SK-MEL-5 (cell line): ENCODE measurements at places on chromosomes 12 and 14.

DNA sequence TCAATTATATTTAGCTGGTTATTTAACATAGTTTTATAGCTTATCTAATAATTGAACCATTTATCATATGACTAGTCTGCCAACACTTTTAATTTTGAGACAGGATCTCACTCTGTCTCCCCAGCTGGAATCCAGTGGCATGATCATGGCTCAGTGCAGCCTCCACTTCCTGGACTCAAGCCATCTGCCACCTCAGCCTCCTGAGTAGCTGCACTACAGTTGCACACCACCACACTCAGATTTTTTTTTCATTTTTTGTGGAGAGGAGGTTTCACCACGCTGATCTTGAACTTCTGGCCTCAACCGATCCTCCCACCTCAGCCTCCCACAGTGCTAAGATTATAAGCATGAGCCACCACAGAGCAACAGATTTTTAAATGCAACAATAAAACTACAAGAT lies 151.4 kb upstream of the MDGA2 start:
- no peak for DNase-seq

DNA sequence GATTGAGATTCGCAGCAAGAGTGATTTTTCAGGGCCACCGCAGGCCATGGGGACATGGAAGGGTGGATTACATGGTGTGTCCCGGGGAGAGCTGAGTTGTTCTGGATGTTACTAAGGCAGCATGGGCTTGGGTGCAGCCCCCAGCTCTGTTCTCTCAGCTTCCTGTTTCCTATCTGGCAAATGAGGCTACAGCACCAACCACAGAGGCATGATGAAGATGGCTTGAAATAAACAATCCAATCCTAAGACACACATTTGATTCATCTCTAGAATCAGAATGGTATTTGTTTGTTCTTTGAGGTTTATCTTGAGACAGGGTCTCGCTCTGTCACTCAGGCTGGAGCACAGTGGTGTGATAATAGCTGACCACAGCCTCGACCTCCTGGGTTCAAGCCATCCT lies 21.6 kb downstream of the GLTP start:
- no peak for DNase-seq

- no peak for DNase-seq
These were observed 291.7 kb downstream of the C12orf75 start for GRCh38 chr12:105622220-105622619.

GRCh38 chr12:100951756-100952155 lies 157.2 kb downstream of the ANO4 start:
- peak; percentile 49 for DNase-seq

GRCh38 chr12:117120787-117121186 lies 21.6 kb upstream of the TESC start:
- DNase-seq = no peak

GRCh38 chr12:31525496-31526157 lies 65.3 kb downstream of the DENND5B start:
- DNase-seq = no peak

GRCh38 chr14:68672609-68673285 lies 120.1 kb downstream of the ZFP36L1 start:
- no peak for DNase-seq

DNA sequence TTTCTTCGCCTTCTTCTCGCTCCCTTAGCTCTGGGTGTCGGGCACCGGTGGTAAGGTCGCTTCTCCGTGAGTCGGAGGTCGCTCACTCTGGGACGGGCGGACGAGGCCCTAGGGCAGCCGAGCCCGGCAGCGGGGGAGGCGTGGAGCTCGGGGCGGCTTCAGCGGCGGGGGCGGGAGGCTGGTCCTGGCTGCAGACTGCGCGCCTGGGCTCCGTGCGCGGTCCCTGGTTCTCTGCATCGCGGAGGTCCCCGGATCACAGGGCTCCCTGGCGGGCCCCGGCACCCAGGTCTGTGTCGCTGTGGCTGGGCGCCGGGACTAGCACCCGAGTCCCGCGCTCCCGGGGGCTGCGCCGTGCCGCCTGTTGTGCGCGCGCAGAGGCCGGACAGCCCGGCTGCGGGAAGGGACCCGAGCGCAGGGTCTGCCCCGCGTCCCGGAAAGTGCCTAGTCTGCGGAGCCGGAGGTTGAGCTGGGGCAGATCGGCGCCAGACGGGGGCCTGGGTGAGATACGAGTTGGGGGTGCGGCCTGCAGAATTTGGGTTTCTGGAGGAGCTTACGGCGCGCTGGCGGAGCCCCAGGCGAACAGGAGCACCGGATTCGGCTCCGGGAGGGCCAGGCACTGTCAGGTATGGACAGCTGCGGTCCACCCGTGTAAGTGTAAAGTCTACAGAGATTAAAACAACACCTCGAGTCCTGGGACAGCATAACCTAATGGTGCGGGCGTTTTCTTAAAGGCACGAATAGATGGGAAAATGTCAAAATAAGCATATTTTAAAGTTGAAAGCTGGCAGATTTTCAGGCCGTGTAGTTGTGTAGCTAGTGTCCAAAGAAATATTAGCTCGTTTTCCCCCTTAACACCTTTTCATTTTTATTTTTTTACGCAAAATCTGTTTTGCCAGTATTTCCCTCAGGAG lies 713 bp downstream of the FRMD6 start:
- no peak for DNase-seq

- no peak for DNase-seq
These were observed 20.7 kb downstream of the IQSEC3 start for GRCh38 chr12:87315-87714.

GRCh38 chr14:30443368-30444007 lies 115.5 kb upstream of the G2E3 start:
- DNase-seq = peak; percentile 65

DNA sequence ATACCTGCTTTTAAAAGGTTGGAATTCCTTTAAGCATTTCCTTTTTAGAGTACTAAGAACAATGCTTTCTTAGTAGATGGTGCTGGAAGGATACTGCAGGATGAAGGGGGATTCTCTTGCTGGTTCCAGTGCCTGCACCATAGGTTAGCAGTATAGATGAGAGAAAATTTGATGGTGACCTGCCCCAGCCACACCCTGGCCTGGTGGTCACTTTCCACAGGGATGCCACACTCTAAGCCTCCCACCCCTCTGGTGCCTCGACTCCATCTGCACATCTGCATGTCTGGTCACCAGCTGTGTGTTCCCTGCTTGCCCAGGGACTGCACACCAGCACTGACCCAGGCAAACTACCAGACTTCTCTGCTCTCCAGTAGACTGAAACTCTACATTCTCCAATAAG lies 19.1 kb downstream of the SLC2A3 start:
- DNase-seq = no peak
